T47D (cell line): ENCODE measurements at places on chromosomes 6 and 20.

DNA sequence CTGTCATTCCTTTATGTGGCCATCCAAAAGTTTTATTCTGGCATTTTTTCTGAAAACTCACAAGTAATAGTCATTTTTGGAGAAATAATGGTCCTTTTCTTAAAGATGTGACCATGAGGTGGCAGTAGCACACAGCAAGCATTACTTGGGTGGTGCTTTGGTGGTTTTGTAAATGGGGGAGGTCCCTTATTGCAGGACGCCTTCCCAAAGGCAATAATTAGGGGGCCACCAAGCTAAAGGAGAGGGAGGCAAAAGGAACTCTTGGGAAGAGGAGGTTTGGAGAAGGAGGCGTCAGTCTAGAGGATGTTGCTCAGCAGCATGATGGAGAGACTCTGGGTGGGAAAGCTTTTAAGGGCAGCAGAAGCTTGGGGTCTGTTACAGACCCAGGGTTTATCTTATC is 422.6 kb upstream of the MMS22L start:
- DNase-seq = no peak

GRCh38 chr6:55388211-55388610 is 60.9 kb downstream of the GFRAL start:
- no peak for DNase-seq

DNA sequence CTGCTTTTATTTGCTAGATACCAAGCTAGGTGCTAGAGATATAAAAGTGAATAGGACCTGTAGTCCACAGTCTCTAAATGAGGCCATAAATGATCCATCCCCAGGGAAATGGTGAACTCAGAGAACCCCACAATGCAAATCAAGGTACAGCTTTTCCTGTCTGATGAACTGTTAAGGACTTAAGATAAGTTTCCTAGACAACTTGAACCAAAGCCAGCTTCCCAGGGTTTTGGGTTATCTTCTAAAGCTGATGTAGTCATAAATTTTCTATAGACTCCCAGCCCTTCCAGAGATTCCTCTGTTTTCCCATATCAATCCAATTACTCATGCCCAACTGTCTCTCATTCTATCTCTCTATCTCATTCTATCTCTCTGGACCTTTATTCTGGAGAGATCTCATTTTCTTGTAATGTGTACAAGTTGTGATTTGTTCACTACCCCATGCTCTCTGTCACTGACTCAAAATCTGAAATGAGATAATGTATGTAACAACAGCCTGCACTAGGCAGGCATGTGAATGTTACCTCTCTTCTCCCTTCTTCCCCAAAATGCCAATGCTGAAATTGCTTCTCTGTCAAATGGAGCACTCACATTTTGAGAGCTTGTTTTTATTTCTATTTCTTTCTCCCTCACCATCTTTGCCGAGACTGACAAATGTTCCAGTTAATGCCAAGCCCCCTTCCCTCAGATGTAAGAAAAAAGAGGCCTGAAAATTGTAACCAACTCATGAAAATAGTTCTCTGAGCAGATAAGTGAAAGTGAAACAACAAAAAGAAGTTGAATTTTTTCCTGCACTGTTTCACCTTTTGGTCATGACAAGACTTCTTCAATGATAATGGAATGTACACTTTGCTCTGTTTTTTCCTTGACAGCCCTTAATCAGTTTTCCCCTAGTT is 279.9 kb downstream of the SLC35F1 start:
- DNase-seq = no peak

DNA sequence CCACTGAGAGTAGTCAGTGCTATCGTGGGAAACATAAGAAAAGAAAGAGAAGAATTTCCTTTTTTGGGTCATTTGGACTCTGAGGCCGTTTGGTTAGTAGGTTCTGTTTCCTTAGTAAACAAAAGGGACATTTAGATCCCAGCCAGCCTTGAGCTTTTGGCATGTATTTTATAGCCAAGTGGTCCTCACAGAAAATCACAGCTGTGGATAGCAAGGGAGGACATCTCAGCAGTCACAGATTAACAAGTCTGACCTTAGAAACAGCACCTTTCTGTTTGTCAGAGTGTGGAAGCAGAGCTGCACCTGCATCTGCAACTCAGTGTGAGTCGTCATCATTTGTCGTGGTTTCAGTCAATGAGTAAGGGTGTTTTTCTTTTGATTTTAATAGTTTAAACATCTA is 40.5 kb downstream of the FAM120B start:
- DNase-seq = no peak

DNA sequence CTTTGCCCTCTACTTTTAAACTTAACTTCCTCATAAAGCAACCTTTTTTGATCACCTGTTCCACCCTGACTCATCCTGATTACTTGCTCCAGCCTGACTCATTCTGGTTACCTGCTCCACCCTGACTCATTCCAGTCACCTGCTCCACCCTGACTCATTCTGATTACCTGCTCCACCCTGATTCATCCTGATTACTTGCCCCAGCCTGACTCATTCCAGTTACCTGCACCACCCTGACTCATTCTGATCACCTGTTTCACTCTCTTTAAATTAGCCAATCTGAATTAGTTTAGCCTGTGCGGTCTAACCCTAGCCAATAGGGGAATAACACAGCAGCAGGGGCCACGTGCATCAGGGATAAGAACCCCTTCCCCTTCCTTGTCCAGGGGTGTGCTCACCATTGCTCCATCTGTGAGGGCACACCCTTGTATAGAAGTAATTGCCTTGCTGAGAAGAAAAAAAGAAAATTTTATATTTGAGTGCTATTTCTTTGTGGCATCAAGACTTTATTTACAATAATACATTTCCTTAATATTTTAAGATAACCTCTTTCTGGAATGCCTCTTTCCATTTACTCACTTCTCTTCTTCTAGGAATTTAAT is 17.9 kb downstream of the HLA-G start:
- no peak for DNase-seq

DNA sequence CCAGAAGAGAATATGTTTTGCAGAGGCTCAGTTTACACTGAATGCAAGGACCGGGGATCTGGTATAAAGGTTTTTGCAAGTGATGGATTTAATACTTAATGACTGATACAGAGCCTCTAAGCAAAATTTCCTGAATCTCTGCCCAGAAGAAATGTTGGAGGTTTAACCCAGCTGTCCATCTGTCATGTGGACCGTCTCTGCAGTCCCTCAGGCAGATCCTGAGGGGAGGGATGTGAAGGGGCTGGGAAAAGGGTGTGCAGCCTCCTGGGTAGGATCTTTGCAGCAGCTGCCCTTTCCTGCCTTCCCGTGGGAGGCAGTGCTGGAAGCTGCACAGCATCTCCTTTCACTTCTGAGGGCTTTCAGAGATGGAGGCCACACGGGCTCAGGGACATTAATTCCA is 207.0 kb downstream of the SLC24A3 start:
- DNase-seq = no peak

DNA sequence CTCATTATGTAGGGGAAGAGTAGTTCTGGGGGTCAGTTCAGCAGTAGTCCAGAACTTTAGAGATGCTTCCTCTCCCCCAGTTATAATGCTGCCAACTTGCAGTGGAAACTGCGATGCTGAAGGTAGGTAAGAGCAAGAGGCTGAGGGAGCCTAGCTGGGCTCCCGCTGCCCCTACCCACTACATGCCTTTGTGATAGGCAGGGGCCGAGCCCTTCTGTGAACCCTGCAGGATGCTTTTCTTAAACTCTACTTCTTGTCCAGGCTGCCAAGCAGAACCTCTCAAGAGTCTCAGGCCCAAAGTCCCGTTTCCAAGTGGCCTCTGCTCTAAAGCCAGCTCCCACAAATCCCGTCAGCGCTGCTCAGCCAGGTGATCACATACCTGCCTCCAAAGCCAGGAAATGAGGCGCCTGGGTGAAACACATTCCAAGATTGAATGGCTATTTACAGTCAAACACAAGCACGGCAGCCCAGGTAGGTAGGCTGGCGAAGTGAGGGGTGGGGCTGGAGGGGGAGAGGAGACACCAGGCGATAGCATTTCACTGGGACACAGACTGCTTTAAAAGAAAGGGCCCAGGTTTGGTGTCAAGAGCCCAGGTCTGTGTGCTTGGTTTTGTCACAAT is 150.7 kb downstream of the CD24 start:
- DNase-seq = no peak

- DNase-seq = peak; percentile 61
Observed at GRCh38 chr6:24205020-24205492, 79.0 kb downstream of the NRSN1 start.

- DNase-seq = no peak
Observed at GRCh38 chr6:73045609-73046008, 179.7 kb downstream of the KHDC1L start.

DNA sequence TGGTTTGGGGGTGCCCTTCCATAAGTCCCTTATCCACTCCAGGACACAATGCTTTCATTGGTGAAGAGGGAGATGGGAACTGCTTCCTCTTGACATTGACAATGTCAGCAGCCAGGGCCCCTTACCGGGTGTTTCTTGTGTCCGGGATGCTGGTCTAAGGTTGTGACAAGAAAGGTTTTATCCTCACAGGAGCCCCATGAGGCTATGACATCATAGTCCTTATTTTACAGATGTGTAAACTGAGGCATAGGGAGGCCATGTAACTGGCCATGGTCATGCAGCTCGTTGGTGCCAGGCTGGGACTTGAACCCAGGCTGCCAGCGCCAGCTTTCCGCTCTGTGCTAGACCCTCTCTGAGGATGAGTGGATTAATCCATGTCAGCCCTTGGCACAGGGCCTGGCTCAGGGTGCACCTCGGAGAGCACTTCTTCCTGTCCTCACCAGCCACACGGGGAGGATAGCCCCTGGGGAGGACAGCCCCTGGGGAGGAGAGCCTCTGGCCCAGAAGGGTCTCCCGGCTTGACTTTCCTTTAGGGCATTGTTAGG is 157.3 kb downstream of the SYCP2 start:
- no peak for DNase-seq

- no peak for DNase-seq
Observed at GRCh38 chr6:130447374-130447773, 81.6 kb downstream of the TMEM200A start.

DNA sequence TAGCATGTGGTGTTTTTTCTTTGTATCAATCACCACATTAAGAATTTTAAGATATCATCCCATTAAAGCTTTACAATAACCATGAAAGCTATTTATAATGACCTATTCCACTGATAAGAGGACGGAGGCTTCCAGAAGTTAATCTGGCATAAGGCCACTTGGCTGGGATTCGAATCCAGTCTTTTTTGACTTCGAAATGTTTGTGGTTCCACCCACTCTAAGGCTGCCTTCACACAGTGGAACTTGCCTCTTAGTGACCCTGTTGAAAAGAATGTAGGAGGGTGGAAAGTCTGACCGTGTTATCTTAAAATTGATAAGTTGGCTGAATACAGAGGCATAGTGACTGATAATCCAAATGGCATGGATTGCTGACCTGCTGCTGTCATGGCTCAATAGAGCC is 959.7 kb downstream of the KIF16B start:
- DNase-seq = no peak

DNA sequence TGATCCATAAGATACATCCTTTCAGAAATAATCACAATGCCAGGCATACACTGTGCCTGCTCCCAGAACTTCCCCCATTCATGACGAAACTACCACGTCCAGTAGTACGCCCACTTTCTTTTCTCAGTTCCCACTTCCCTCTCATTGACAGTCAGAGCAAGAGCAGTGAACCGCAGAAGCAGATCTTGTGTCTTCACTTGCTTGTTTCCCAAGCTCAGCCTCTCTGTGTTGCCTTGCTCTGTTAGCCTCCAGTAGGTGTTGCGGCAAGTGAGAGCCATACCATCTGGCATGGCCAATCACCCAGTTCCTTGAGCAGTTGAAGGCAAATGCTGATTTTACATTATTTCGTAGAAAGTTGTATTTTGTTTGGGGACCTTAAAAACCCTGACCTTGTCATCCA is 11.7 kb downstream of the UST start:
- no peak for DNase-seq

- peak; percentile 6 for DNase-seq
Observed at GRCh38 chr6:29723666-29724588, 693 bp downstream of the HLA-F start.

- DNase-seq = peak; percentile 85
Observed at GRCh38 chr6:23176883-23177282, 607.5 kb downstream of the HDGFL1 start.
